T-cell (primary cell): ENCODE measurements at places on chromosomes 13 and 19.
A peak's percentile ranks its signal among the peaks of the same experiment; 100 is the strongest.

GRCh38 chr13:113547238-113547971, 37.1 kb upstream of the TFDP1 start:
- DNase-seq = no peak

GRCh38 chr19:39494661-39495060, 4.1 kb upstream of the DLL3 start:
- DNase-seq = no peak

GRCh38 chr13:34276764-34277163, 458.8 kb downstream of the RFC3 start:
- DNase-seq = no peak

DNA sequence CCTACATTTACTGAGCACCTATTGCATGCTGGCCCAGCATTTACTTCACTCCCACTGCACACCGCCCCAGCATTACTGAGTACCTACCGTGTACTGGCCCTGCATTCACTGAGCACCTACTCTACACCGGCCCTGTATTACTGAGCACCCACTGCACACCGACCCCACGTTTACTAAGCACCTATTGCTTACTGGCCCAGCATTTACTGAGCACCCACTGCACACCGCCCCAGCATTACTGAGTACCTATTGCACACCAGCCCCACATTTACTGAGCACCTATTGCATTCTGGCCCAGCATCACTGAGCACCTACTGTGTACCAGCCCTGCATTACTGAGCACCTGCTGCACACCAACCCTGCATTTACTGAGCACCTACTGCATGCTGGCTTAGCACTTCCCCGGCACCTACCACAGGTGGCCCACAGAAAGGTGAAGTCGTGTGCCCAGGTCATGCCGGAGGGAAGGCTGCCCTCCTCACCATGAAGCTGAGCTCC, 6.9 kb downstream of the TPGS1 start:
- DNase-seq = no peak

DNA sequence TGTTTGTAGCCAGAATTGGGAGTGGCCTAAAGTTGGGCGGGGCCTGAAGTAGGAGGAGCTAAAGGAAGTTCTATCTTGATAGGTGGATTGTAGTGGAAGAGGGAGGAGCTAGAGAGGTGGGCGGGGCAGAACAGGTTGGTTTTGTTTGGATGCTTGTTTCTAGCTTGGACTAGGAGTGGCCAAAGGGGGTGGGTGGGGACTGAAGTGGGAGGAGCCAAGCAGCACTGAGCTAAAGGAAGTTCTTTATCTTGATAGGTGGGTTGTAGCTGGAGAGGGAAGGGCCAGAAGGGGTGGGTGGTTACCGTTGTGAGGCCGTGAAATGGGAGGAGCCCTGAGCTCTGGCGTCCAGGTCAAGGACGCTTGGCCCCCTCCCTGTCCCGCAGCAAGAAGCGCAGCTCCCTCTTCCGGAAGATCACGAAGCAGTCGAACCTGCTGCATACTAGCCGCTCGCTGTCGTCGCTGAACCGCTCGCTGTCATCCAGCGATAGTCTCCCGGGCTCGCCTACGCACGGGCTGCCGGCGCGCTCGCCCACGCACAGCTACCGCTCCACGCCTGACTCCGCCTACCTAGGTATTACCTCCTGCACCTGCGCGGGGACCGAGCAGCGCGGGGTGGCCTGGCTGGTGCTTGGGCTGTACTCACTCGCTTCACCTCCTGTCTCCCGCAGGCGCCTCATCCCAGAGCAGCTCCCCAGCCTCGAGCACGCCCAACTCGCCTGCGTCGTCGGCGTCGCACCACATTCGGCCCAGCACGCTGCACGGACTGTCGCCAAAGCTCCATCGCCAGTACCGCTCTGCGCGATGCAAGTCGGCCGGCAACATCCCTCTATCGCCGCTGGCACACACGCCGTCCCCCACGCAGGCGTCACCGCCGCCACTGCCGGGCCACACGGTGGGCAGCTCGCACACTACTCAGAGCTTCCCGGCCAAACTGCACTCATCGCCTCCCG, 8.0 kb downstream of the DNASE2 start:
- peak; percentile 59 for DNase-seq

- no peak for DNase-seq
Observed at GRCh38 chr13:103287659-103288058, 221.4 kb upstream of the SLC10A2 start.

DNA sequence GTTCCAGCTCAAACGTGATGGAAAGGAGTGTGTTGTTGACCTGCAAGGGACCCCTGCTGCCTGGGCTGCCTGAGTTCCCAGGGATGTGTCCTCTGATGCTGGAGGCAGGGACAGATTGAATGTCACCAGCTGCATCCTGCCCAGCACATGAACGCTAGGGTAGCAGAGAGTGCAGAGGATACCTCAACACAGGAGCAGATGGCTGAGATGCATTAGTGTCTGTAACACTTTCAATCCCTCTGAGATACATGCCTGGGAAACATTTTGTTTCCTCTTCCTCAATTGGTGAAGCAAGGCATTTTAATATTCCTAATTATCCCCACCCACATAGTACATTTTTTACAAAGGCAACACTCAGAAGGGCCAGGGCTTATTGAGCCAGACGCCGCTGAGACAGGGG, 106.4 kb upstream of the UBL3 start:
- no peak for DNase-seq

GRCh38 chr13:66216728-66217127, 1013.4 kb downstream of the PCDH9 start:
- DNase-seq = no peak

DNA sequence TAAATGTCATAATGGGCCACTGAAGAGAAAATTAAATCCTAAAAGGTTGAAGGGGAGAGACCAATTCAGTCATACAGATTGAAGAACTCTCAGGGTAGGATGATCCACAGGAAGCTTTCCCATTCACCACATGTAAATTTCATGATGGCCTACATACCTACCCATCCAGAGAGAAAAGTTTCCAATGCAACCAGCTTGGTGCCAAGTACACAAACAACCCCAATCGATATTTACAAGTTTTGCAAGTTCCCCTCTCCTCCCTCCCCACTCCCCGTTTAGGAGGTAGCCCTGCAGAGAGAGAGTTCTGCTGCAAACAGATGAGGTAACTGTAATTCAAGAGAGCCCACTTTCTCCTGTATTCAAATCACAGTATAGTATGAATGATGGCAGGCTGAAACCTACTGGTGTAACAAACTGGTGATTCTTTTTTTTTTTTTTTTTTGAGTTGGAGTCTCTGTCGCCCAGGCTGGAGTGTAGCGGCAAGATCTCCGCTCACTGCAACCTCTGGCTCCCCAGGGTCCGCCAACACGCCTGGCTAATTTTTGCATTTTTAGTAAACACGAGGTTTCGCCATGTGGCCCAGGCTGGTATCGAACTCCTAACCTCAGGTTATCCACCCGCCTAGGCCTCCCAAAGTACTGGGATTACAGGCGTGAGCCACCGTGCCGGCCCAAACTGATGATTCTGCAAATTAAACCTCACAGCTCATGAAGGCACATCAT, 14.4 kb downstream of the FOXO1 start:
- no peak for DNase-seq

GRCh38 chr19:42284066-42284501, 15.0 kb downstream of the CIC start:
- DNase-seq = peak; percentile 77

GRCh38 chr13:82698383-82698782, 1183.9 kb downstream of the SLITRK1 start:
- no peak for DNase-seq
